ENCODE measurements at places on chromosomes 1 and 21.

DNA sequence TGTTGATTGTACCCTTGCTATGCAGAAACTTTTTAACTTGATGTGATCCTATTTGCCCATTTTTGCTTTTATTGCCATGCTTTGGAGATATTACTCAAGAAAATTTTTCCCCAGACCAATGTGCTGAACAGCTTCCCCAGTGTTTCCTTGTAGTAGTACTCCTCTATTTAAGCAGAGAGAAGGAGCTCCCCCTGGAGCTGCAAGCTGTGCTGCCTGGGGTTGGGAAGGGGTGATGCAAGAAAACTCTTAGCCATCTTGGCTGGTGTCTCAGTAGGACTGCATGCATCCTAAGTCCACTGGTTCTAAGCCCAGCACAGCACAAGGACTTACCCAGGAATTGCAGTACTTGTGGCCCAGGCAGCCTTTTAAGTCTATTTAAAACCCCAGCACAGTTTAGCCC is 121.6 kb downstream of the NTMT2 start:
- DNase-seq = no peak

DNA sequence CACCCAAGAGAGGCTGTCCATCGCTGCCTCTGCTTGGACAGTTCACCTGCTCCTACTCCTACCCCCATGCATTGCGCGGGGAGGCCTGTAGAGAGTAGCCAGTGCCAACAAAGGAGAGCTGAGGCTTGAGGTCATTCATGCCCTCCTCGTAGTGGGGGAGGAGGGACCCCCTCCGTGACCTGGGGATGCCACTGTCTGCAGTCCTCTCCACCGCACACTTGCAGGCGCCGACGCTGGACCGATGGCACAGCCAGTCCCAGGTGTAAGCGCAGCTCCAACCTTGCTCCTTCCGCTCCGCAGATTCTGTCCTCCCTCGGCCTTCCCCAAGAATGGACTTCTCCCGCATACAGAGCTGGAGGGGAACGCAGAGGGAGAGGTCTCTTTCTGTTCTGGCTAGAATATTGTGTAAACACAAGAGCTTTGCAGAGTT is 672 bp upstream of the PHLDA3 start:
- no peak for DNase-seq

- no peak for DNase-seq
Measured at GRCh38 chr1:23824711-23825075, 536 bp downstream of the HMGCL start.

DNA sequence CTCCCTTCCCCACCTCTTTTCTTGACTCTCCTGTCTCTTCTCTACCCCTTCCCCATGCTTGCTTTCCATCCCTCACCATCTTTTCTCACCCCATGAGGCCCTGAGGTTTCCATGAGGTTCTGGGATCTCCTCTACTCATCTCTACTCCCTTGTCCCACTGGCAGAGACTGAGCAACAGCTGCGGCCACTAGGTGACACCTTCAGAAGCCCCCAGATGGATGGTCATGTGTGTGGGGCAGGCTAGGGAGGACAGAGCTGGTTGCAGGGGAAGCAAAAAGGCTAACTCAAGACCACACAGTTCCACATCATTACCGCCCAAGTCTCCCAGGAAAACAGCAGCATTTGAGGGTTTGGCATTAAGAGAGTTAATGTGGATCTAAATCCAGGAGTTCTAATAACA is 45.0 kb downstream of the LRRN2 start:
- no peak for DNase-seq
